Breast epithelium (tissue), 4 donors: ENCODE measurements at places on chromosomes 1 and 21. TPM values are rescaled to one million over a fixed set of nuclear protein-coding genes. Genes with fewer than 3 reads are reported as not detected.

DNA sequence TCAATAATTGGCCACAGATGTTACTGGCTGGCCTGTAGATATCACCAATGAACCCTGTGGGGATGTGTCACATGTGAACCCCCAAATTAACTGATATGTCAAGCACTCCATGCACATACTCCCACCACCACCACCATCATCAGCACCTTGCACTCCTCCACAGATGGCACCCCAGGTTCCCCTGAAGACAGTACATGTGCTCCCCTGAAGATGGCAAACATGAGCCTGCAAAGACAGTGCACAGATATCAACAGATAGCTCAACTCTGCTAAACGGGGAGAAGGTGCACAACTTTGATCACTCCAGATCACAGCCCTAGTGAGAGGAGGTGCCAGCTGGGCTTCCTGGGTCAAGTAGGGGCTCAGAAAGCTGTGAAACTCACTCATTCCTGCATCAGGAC lies 74.4 kb downstream of the CLCA4 start:
- H3K27ac ChIP-seq: no peak overlapping the region
- H3K36me3 ChIP-seq: no peaks in the 10 kb centered on the region
- H3K4me1 ChIP-seq: no peaks in the 10 kb centered on the region
- no peaks in the 10 kb centered on the region for H3K27me3 ChIP-seq
- H3K4me3 ChIP-seq: no peak overlapping the region

NOTCH2 gene
- total RNA-seq: 148 TPM

- H3K4me1 ChIP-seq: no peaks in the 10 kb centered on the region
- no peak overlapping the region for H3K4me3 ChIP-seq
These were observed 449.1 kb downstream of the PTPRU start for GRCh38 chr1:29685387-29685786.

- H3K4me3 ChIP-seq: no peak overlapping the region
- H3K36me3 ChIP-seq: no peaks in the 10 kb centered on the region
- no peaks in the 10 kb centered on the region for H3K27me3 ChIP-seq
- DNase-seq: no peak
These were observed 1159.8 kb upstream of the ADGRL2 start for GRCh38 chr1:80640978-80641377.

GRCh38 chr1:4127592-4128140 lies 227.6 kb upstream of the C1orf174 start:
- no peak overlapping the region for H3K27ac ChIP-seq
- H3K27me3 ChIP-seq: no peaks in the 10 kb centered on the region
- H3K36me3 ChIP-seq: no peaks in the 10 kb centered on the region
- H3K4me3 ChIP-seq: no peak overlapping the region

- H3K27ac ChIP-seq: no peak overlapping the region
- no peaks in the 10 kb centered on the region for H3K4me1 ChIP-seq
- H3K27me3 ChIP-seq: no peaks in the 10 kb centered on the region
- no peak for DNase-seq
- no peaks in the 10 kb centered on the region for H3K36me3 ChIP-seq
- H3K4me3 ChIP-seq: no peak overlapping the region
These were observed 7.0 kb downstream of the HFM1 start for GRCh38 chr1:91397605-91398004.

ELF3 gene
- 367 TPM for total RNA-seq

DNA sequence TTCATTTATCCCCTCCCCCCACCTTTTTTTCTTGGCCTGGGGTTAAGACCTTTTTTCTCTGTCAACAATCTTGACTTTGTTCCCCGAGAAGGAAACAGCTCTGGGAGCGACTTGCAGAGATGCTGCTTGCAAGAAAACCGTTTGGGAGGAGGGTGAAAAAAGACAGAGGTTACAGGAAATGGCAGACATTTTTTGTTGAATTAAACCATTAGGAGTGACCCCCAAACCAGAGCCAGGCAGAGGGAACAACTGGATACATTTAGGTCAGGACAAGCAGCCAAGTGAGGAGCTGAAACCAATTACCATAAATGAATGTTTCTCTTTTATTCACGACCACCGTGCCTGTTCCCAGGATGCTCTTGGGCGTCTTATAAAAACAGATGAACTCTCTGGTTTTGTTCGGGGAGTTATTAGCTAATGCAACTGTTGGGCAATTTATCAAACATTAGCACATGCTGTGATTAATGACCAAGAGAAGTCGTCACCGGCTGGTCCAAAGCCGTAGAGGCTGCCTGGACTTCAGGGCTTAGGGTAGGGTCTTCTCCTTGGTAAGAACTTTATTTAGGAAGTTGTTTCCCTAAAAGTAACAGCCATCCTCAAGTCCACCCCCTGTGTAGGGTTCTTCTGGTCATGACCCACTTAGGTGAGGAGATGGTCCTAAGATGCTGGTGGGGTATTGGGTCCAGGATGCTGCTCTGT lies 141.0 kb downstream of the FOXD2 start:
- H3K27ac ChIP-seq: no peak overlapping the region
- DNase-seq: no peak
- H3K4me3 ChIP-seq: no peak overlapping the region
- H3K4me1 ChIP-seq: no peaks in the 10 kb centered on the region

GRCh38 chr1:170176772-170177171 lies 31.0 kb downstream of the NTMT2 start:
- no peaks in the 10 kb centered on the region for H3K4me1 ChIP-seq
- no peak for DNase-seq
- H3K36me3 ChIP-seq: no peaks in the 10 kb centered on the region
- no peaks in the 10 kb centered on the region for H3K27me3 ChIP-seq
- no peak overlapping the region for H3K4me3 ChIP-seq

GRCh38 chr1:150692720-150693119 lies 4.2 kb downstream of the GOLPH3L start:
- H3K27me3 ChIP-seq: no peaks in the 10 kb centered on the region
- H3K4me3 ChIP-seq: no peak overlapping the region
- H3K27ac ChIP-seq: no peak overlapping the region
- no peak for DNase-seq

DNA sequence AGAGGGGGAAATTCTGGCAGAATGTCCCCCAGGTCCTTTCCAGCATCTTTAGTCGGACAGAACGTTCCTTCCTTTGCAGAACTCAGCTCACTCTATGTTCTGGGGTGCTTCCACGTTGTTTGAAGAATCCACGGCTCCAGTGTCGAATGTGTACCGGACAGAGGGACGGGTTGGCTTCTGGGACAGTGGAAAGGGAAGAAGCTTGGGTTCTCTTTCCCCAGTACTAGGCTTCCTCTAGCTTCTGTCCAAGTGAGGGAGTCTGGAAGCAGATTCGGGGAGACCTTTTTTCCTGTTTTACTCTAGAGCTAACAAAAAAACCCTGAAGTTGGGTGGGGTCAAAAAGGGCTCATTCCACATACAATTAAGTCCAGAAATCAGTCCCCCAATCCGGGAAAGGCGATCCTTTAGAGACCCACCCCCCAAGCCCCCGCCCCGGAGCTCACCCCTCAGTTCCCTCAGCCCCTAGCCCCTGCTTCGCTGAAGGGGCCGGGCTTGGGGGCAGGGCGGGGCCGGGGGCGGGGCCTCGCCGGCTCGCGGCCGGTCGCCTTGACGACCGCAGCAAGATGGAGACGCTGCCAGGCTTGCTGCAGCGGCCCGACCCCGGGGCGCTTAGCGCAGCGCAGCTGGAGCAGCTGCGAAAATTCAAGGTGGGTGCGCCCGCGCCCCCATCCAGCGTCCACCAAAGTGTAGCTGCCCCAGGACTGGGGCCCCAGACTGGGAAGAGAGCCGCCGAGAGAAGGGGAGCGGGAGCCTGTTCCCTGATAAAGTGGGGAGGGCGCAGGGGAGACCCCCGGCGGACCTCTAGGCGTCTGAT lies at the start of gene RIIAD1:
RIIAD1 (plus strand) TSS at position 549 of the 814 bp plus-strand sequence; CDS start at position 564, 15 bp downstream.
- peak within 1 kb of the TSS; percentile 37 for H3K4me3 ChIP-seq
- no peak for DNase-seq
- H3K4me1 ChIP-seq: no peaks in the 10 kb centered on the region
- H3K27ac ChIP-seq: peak within 1 kb of the TSS; percentile 7
- H3K27me3 ChIP-seq: peaks cover 19% of the 10 kb centered on the region

- H3K36me3 ChIP-seq: no peaks in the 10 kb centered on the region
- H3K4me3 ChIP-seq: no peak overlapping the region
- no peak for DNase-seq
- no peaks in the 10 kb centered on the region for H3K27me3 ChIP-seq
- peak overlapping the region; percentile 59 for H3K27ac ChIP-seq
These were observed 10.2 kb downstream of the ERG start for GRCh38 chr21:38487901-38488639.

NRDC gene
- 90.6 TPM for total RNA-seq

GRCh38 chr21:15077529-15078145 lies 12.8 kb upstream of the NRIP1 start:
- H3K27me3 ChIP-seq: no peaks in the 10 kb centered on the region
- H3K4me1 ChIP-seq: no peaks in the 10 kb centered on the region
- no peak overlapping the region for H3K4me3 ChIP-seq
- H3K36me3 ChIP-seq: no peaks in the 10 kb centered on the region
- no peak overlapping the region for H3K27ac ChIP-seq

DNA sequence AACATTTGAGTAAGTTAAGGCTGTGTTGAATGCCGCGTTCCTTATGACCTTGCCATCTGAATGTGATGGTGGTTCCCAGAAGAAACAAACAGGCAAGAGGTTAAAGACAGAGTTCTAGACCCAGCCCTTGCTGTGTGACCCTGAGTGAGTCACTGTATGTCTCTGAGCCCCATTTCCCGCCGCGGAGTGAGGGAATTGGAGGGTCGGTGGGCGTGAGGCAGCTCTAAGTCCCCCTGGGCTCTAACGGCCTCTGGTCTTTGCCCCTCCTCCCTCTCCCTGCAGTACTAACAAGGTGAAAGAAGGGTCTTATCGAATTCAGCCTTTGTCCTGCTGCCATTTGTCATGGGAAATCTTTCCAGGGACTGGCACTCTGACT lies 40.4 kb downstream of the OLIG1 start:
- H3K36me3 ChIP-seq: no peaks in the 10 kb centered on the region
- no peak for DNase-seq
- H3K4me1 ChIP-seq: no peaks in the 10 kb centered on the region

- no peaks in the 10 kb centered on the region for H3K36me3 ChIP-seq
- H3K4me3 ChIP-seq: no peak overlapping the region
- H3K27me3 ChIP-seq: no peaks in the 10 kb centered on the region
- H3K4me1 ChIP-seq: no peaks in the 10 kb centered on the region
- H3K27ac ChIP-seq: peak overlapping the region; percentile 86
These were observed 16.7 kb downstream of the SNIP1 start for GRCh38 chr1:37537378-37537777.

RALGPS2 gene
- total RNA-seq: 4.8 TPM

DNA sequence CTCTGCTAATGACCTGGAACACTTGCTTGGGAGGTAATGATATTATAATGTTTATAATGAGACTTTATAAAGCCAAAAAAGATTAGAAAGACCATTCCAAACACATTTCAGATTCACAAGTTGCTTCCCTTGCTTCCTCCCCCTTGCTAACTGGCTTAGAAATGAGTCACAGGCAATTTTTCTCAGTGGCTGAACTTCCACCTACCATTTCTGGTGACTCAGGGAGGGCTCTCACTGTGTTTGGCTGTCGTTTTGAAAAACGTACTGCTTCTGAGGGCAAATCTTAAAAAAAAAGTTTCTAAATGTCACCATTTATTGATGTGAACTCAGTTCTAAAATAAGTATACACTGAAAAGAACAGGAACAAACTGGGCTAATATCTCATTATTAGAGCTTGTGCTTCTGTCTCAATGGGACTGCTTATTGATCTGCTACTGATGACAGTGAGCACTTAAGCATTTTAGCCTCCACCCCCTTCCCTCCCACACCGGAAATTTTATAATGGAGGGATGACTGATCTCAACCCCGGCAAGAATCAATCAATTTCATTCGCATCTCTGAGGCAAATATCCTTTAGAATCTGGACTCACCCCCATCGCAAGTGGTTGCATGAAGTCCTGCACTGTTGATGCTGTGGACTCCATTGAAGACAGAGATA lies 278.3 kb downstream of the KCTD3 start:
- H3K4me3 ChIP-seq: no peak overlapping the region
- H3K4me1 ChIP-seq: no peaks in the 10 kb centered on the region
- no peak overlapping the region for H3K27ac ChIP-seq
- H3K36me3 ChIP-seq: no peaks in the 10 kb centered on the region
- H3K27me3 ChIP-seq: no peaks in the 10 kb centered on the region

DNA sequence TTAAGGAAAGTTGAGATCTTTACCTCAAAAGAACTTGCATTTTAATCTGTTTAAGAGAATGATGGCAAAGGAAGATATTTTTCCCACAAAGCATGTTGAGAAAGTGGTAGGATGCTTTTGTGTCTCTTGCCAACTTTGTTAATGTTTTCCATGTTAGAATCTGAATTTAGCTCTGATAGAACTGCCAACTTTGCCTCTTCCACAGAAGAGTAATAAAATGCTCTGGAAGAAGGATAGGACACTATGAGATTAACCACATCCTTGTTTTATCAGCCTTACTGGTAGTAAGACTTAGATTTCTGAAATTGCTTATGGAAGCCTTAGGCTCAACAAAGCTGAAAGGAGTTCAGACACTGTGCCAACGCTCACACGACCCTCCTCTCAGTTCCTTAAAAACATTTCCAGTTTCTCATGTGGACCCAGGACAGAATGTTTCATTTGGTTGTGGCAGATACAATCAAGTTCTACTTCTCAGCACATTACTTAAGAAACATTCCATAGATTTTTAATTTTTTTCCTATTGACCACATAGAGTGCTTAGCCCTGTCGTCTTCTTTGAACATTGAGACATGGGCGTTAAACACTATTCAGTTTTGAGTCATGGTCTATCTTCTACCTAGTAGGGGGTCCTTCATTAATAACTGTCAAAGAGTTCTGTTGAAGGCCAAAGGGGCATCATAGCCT lies 59.0 kb downstream of the MTR start:
- H3K4me3 ChIP-seq: no peak overlapping the region
- H3K27ac ChIP-seq: peak overlapping the region; percentile 26
- H3K27me3 ChIP-seq: no peaks in the 10 kb centered on the region
- H3K4me1 ChIP-seq: no peaks in the 10 kb centered on the region
- no peaks in the 10 kb centered on the region for H3K36me3 ChIP-seq
